ENCODE measurements at places on chromosomes 3 and 15.
A peak's percentile ranks its signal among the peaks of the same experiment; 100 is the strongest.

- no peak for DNase-seq
These were observed 54.5 kb downstream of the ACAD9 start for GRCh38 chr3:128933922-128934253.

DNA sequence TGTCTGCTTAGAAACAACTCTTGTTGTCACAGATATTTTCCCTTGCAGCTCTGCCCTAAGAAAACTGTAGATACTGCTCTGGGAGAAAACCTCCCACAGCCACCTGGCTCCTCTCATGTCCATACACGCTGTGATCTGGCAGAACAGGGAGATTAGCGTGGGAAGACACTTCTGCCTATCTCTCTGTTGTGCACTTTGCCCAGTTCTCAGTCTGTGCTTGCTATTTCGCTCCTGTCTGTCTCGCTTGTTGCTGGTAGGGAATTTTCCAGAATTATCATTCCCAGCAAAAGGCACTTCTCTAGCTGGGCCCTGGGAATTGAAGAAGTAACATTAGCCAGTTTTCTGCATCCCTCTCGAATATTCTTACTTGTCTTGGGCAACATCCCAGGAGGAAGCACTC lies 8.1 kb upstream of the GATM start:
- DNase-seq = no peak

DNA sequence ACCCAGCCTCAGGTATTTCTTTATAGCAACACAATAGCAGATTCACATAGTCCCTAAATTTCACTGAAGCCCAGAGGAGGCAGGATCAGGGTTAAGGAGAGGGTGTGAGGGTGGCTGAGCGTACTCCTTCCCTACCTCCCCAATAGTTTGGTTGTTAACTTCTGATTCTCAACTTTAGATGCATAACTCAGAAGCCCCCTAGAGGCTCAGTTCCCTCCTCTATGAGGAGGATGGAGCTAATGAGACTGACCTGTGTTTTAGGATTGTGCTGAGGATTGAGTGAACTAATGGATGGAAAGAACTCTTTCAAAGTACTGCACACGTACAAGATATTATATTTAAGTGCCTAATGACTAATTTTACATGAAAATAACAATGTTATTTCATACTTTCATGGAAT lies 249.3 kb upstream of the SOX14 start:
- no peak for DNase-seq

DNA sequence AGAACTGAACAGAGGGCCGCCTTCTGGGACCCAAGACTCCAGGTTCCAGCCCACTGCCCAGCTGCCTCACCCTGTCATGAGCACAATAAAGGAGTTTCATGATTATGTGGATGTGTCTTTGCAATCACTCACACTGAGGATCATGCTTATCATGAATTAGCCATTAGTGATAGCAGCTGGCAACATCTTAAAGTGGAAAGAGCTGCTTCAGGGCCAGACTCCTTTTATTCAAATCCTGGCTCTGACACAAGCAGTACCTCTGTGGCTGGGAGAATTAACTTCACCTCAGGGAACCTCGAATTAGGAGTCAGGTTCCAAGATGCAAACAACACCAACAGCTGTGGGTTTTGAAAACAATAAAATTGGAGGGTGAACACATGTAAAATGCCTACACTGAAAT lies 6.6 kb upstream of the SCAP start:
- DNase-seq = no peak

DNA sequence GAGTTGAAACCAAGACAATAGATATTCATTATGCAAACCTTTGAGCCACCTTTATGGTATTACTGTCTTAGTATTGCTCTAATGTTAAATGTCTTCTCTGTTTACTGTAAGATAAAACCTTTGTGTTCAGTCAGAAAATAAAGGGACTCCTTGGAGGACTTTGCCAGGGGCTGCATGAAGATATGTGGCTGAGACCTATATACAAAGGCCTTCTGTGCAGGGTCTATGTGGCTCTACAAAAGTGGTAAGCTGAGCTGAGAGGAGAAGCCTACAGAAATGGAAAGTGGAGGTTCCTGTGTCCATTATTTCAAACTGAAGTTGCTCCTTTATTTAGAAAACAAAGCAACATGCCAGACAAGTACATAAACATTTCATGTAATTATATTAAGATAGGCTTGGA lies 131.5 kb downstream of the FNDC3B start:
- DNase-seq = no peak

DNA sequence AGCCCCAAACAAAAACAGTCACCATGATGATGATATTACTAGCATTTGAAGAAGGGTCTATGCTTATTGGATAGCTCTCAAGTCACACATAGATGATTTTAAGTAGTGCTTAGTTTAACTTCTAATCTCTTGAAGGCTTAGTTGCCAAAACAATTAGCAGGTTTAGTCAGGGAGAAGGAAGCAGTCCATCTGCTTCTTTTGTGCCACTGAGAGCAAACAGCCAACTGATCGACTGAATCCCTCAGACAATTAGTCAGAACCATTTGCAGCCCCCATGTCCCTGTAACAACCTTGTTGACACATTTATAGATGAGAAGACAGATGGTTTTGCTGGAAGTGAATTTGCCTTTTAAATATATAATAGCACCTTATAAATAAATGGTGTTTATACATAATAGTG lies 585.1 kb upstream of the SUCLG2 start:
- peak; percentile 58 for DNase-seq

- no peak for DNase-seq
These were observed 227.1 kb upstream of the CD96 start for GRCh38 chr3:111314898-111315297.

GRCh38 chr15:88697276-88697675 lies 58.5 kb downstream of the ISG20 start:
- DNase-seq = no peak

DNA sequence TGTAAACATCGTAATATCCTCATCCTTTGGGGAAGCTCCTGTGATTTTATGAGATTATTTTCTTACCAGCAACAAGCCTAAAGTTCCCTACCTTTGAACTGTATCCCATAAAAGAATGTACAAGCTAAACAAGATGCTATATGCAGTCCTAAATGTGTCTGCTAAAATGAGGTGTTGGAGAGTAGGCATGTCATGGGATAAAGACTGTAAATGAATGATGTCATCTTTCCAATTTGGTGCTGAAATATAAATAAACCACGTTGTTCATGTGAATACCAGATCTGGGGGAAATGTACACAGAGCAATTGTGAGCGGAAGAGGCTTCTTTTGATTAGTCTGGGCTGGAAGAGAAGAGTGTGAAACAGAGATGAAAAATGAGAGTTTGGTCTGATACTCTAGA lies 214.9 kb upstream of the WNT5A start:
- no peak for DNase-seq

DNA sequence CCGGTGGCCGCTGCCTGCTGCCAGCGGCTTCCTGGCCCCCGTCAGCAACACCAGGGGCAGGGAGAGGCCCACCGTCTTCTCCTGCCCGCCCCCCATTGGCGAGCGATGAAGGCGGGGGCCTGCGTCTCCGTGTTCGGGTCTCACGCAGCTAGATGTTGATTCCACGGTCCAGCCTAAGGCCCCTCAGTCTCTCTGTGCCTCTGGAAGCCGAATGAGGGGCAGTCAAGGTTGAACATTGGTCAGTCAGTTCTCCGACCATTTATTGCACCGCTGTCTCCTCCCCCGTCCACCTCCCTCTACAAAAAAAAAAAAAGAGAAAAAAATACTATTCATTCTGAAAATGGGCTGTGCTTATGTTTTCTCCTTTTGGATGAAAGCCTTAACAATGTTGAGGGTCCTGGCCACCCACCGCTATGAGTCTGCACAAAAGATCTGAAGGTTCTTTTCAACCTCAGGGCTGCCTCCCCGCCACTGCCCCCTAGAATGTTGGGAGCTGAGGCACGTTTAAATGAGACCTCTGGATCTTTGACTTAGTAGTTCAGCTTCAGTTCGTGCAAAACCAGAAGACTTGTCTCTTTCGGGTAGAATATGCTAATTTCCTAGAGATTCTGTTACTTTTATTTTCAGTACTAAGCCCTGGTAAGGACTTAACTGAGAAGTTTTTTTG lies 736 bp downstream of the IREB2 start:
- DNase-seq = no peak

- DNase-seq = no peak
These were observed 541 bp downstream of the RPS27L start for GRCh38 chr15:63156755-63157117.

DNA sequence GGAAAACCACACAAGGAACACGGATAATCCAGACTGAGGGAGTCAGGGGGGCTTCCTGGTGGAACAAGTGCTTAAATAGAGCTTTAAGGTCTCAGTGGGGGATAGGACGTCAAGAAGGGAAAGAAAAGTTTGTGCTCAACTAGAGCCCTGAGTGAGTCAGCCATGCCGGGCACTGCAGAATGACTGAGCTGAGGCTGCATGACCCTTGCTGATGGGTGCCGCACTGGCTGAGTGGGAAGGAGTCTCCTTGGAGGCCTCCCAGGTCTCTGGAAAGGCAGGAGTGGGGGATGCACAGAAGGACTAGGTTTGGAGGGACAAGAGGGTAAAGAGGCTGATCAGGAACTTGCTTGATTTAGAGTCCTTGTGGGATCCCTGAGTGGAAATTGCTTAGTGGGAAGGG lies 150.3 kb downstream of the RPLP1 start:
- no peak for DNase-seq

GRCh38 chr3:116614795-116615362 lies 94.7 kb upstream of the TUSC7 start:
- no peak for DNase-seq
